Progenitor cell of endocrine pancreas (in vitro differentiated cells): ENCODE measurements at places on chromosomes 2 and 18. TPM values are rescaled to one million over a fixed set of nuclear protein-coding genes. Genes with fewer than 3 reads are reported as not detected.

- DNase-seq, result no peak
Measured at GRCh38 chr2:164065038-164065437, 329.2 kb upstream of the FIGN start.

- DNase-seq, result no peak
Measured at GRCh38 chr2:217010173-217010572, 150.3 kb upstream of the TNP1 start.

- DNase-seq, result peak; percentile 22
Measured at GRCh38 chr18:48714873-48715272, 176.0 kb downstream of the CTIF start.

GRCh38 chr2:17495590-17495989 is 22.6 kb downstream of the RAD51AP2 start:
- no peak for DNase-seq

- no peak for DNase-seq
Measured at GRCh38 chr2:120820953-120821279, 85.2 kb downstream of the GLI2 start.

Gene GMPPA
- 35.8 and 37.4 TPM in 2 replicates for total RNA-seq

- DNase-seq, result no peak
Measured at GRCh38 chr2:59150217-59150849, 909.2 kb upstream of the FANCL start.

DNA sequence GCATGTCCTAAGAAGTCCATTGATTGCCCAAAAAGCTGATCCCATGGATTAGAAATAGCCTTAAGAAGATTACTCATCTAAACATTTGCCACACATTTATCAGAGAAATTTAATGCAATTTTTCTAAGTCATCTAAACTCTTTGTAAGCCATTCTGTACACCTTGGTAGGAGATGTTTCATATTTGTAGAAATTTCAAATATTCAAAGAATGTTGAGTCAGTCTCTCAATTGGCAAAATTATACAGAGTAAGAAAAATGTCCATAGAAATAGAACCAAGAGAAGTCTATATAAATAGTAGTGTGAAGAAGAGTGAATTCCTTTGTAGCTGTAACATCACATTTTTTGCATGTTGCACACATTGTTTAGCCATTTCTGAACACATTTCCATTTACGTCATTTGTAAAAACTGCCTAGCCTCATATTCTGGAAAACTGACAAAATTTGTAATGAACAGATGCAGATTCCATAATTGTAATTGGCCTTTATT is 128.6 kb downstream of the MSTN start:
- DNase-seq, result no peak

DNA sequence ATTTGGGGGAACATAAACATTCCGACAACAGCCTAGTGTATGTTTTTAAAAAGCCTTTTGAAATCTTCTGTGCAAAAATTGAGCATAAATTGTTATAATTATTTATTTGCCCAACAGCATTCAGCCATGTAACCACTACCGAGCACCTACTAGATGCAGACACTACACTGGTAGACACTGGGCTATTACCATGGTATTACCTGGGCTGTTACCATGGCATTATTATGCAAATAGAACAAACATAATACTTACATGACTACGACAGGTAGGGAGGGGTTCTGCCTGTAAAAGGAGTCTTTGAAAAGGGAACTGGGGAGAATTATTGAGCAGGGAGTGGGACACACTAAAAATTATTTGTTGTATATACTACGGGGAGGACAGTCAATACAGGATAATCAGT is 116.4 kb downstream of the MREG start:
- no peak for DNase-seq

- no peak for DNase-seq
Measured at GRCh38 chr2:177888581-177888980, 184.0 kb downstream of the PDE11A start.
